Activated CD4-positive, alpha-beta T cell treated with anti-CD3 and anti-CD28 coated beads, Interleukin-2, amount 10 ng/mL, durations not matched to agents 24 days and 14 days (primary cell): ENCODE measurements at places on chromosomes 5 and 9. TPM values are rescaled to one million over a fixed set of nuclear protein-coding genes. Genes with fewer than 3 reads are reported as not detected.

The PCDHB3 gene
- not detected in 2 replicates for total RNA-seq

- no peak for DNase-seq
Measured at GRCh38 chr9:38106488-38106887, 37.5 kb upstream of the SHB start.

DNA sequence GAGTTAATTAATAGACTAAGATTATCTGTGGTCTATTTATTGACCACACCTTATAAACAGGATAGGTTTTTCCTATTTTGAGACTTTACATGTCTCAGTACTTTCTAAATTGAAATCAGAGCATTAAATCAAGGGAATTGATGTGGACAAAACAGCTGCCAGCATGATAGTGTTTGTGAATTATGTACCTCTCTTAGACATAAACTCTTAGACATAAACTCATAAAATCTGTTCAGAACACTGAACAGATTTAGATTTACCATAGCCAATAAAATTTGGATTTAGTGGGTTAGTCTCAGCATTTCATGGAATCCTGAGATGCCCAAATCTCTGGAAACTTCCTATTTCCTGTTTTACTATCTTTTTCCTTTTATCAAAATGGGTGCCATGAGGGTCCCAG is 11.5 kb upstream of the AGXT2 start:
- DNase-seq, result no peak

The NUTM2F gene
- total RNA-seq, result not detected in 2 replicates

DNA sequence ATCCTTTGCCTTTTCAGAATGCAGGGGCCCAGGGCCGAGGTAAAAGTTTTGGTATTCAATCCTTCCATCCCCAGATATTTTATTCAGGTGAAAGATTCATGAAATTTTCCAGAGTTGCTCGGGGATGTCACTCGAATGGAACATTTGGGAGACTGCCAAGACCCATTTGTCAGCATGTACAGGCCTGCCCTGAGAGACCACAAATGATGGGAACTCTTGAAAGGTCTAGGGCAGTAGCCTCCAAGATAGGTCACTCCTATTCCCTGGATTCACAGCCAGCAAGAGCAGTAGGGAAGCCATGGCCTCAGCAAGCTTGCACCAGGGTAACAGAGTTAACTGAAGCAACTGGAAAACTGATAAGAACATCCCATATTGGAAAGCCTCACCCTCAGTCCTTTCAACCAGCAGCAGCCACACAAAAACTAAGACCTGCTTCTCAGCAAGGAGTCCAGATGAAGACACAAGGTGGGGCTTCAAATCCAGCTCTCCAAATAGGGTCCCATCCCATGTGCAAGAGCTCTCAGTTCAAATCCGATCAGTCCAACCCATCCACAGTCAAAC is 12.5 kb downstream of the CARD6 start:
- no peak for DNase-seq

DNA sequence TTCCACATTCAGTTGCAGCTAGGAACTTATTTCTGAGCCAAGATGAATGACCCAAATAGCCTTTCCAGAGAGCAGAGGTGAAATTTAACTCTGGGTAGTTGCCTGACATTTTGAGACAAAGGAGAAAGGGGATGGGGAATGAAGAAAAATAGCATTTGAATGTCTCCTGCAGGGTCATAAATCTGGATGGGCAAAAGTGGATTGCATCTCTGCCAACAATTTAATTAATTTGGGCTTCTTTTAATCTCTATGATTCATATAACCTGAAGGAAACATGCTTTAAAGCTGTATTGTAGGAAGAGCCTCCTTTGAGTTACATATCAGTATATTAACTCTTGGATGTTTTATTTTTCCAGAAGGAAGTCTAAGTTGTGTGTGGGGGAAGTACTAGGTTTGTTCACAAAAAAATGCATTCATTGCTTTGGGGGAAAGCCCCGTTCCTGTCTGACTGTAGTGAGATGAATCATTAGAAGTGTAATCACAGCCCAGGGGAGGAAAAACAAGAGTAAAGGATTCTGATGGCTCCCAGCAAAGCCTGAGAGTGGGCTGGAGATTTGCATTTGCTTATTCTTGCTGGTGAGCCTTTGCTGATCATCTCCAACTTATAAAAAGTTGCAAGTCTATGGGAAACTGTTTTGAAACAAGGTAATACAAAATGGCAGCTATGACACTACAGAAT is 133.0 kb upstream of the IQGAP2 start:
- peak; percentile 77 for DNase-seq

GRCh38 chr9:99351647-99352046 is 129.6 kb downstream of the SEC61B start:
- no peak for DNase-seq

DNA sequence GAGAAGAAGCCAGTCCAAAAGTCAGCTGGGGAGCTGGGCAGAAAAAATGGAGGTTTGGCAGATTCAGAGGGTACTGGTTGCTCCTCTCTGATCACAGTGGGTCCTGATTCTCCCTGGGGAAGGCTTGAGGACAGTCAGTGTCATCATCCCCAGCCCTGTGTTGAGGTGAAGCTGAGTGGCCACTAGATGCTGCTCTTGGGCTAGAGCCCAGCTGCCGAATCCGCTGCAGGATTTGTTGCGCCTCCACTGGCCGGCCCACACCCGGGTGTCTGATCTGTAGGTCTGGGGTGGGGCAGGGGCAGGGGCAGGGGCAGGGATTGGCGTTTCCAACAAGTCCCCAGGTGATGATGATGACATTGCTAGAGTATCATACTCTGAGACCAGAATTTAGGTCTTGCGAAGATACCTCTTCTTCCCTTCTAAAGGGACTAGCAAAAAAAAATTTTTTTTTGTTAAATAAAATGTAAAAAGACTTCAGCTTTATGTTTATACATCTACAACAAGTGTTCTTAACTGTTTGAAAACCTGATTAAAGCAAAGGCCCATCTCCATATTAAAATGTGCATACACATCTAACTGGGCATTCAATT is 106.8 kb downstream of the PDE6A start:
- no peak for DNase-seq

GRCh38 chr5:81172710-81173109 is 60.4 kb upstream of the CKMT2 start:
- DNase-seq, result no peak

- no peak for DNase-seq
Measured at GRCh38 chr5:109482748-109483147, 73.0 kb upstream of the PJA2 start.

GRCh38 chr5:147403651-147404640 is 105.9 kb downstream of the DPYSL3 start:
- no peak for DNase-seq

DNA sequence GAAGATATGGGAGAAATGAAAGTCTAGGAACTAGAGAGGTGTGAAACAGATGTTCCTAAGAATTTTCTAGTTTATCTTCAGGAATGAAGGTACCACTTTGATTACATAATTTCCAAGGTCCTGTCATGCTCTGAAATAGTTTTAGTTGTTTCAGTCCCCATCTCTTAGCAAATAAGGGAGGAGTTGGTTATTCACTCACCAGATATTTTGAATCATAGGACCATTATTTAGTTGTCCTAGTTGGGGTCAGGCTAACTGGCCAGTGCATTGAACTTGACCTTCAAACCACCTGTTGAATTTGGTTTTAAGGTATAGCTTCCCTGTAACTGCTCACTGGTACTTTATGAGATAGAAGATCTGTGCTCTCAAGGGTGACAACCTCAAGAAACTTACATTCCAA is 53.9 kb upstream of the TNFAIP8 start:
- no peak for DNase-seq
